PC-3 (cell line): ENCODE measurements at places on chromosomes 6 and 20. TPM values are rescaled to one million over a fixed set of nuclear protein-coding genes. Genes with fewer than 3 reads are reported as not detected.

GRCh38 chr20:58911970-58912369 is 59.5 kb downstream of the GNAS start:
- no peak overlapping the region for H3K4me3 ChIP-seq
- H3K36me3 ChIP-seq = peaks cover 46% of the 10 kb centered on the region
- no peaks in the 10 kb centered on the region for H3K4me1 ChIP-seq
- no peaks in the 10 kb centered on the region for H3K27me3 ChIP-seq

GRCh38 chr6:136012943-136013342 is 161.4 kb downstream of the PDE7B start:
- no peak for DNase-seq
- H3K4me1 ChIP-seq = peaks cover 27% of the 10 kb centered on the region
- H3K27ac ChIP-seq = peak overlapping the region; percentile 81

The ARHGAP40 gene
- not detected in 2 replicates for total RNA-seq

- peak overlapping the region; percentile 66 for H3K27ac ChIP-seq
- peak overlapping the region; percentile 87 for H3K4me3 ChIP-seq
- peaks cover 29% of the 10 kb centered on the region for H3K4me1 ChIP-seq
- DNase-seq = no peak
Measured at GRCh38 chr6:85449388-85449817, 480 bp upstream of the NT5E start.

DNA sequence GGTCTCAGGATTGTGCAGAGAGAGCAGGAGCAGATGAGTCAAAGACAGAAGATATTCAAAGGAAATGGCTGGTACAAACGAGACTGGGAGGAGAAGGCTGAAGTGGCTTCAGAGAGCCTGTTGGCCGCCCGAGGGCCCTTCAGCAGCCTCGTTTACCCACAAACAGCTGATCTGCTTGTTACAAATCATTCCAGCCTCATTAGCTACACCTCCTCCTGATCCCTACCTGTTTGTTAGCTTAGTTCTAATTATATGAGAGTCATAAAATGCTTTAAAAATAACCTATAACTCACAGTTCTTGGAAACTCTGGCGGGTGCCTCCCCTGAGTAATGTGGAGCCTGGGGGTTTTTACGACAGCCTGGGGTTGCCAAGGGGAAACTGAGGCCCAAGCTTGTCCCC is 12.6 kb downstream of the GLP1R start:
- no peak for DNase-seq
- H3K4me3 ChIP-seq = no peak overlapping the region
- no peaks in the 10 kb centered on the region for H3K4me1 ChIP-seq
- peaks cover 75% of the 10 kb centered on the region for H3K27me3 ChIP-seq

The LRRC73 gene
- 0.22 and 0.75 TPM in 2 replicates for total RNA-seq

GRCh38 chr6:112957536-112957916 is 610.4 kb downstream of the RFPL4B start:
- H3K27me3 ChIP-seq = no peaks in the 10 kb centered on the region
- no peak for DNase-seq
- no peak overlapping the region for H3K27ac ChIP-seq
- H3K4me1 ChIP-seq = 0 out of 2 replicates have a peak, but pooled peaks cover 5% of the 10 kb centered on the region

GRCh38 chr20:64037498-64038213 is 1.7 kb downstream of the C20orf204 start:
- no peaks in the 10 kb centered on the region for H3K27me3 ChIP-seq
- no peak overlapping the region for H3K27ac ChIP-seq
- peak; percentile 21 for DNase-seq
- no peaks in the 10 kb centered on the region for H3K36me3 ChIP-seq

DNA sequence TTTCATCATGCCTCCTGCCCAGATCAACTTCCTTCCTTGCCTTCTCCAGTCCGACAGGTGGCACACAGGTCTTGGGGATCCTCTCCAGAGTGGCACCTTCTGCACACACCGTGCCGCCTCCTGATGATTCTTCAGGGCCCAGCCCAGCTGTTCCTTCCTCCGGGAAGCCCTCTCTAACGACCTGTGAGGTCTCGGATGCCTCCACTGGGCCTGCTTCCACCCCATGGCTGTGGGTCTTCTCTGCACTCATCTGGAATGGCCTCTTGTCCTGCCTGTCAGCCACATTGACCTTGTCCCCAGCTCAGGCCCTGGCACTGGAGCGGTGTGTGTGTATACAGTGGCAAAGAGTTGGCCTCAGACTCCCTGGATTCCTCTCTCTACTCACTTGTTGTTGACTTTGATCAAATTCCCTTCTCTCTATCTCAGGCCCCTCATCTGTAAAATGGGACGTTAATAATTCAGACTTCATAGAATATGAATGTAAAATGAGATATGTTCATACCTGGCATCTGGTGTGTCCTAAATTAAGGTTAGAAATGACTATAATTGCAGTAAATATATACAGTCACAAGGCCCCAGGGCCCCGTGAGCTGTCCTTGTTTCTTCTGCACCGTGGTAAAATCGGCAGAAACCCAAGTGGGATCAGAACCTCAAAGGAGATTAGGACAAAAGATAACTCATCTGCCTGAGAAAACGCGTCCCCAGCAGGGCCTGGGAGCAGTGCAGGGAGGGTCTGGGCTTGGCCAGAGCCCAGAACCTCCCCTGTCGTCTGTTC is 1.5 kb downstream of the FAM210B start:
- no peaks in the 10 kb centered on the region for H3K27me3 ChIP-seq
- H3K27ac ChIP-seq = 0 out of 2 replicates have a peak overlapping the region, but pooled peaks have one; percentile 3
- H3K4me1 ChIP-seq = peaks cover 20% of the 10 kb centered on the region

- no peaks in the 10 kb centered on the region for H3K27me3 ChIP-seq
- H3K4me3 ChIP-seq = no peak overlapping the region
- DNase-seq = peak; percentile 10
- H3K36me3 ChIP-seq = peaks cover 22% of the 10 kb centered on the region
- H3K27ac ChIP-seq = no peak overlapping the region
Measured at GRCh38 chr20:37075932-37076685, 19.7 kb downstream of the RBL1 start.

DNA sequence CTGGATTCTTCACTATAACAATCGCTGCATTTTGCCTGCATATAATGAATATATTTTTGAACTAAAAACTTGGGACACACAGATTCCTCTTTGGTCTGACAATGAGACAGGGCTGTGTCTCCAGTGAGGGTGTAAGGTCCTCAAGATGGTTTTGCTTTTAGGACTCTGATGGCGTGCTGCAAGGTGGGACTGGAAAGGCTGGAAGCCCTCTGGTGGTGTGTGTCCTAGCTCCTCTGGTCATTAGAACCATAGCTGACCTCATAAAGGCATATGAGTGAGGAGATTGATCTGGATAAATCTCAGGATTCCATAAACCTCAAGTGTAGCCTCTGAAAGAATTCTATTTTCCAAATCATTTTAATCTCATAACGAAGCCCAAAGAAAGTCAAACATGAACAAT is 108.4 kb upstream of the ASF1A start:
- H3K36me3 ChIP-seq = no peaks in the 10 kb centered on the region
- H3K27ac ChIP-seq = no peak overlapping the region
- DNase-seq = no peak

DNA sequence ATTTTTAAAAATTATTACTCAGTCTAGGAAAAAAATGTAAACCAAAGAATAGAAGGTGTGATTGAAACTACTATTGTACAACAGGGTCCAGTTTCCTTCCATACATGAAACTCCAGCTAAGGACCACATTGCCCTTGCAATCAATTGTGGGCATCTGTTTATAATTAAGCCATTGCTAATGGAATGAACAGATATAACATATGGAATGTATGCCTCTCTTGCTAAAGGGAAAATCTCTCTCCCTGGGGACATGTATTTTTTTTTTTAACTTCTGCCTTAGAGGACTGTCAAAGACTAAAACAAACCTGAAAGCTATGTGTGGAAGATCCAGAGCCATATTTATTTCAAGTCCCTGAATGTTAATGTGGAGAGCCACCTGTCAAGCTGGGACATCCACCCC is 336.8 kb upstream of the MANEA start:
- no peak for DNase-seq
- H3K4me1 ChIP-seq = no peaks in the 10 kb centered on the region
- no peak overlapping the region for H3K27ac ChIP-seq
- no peak overlapping the region for H3K4me3 ChIP-seq
